AML-193 (cell line): ENCODE measurements at places on chromosomes 3 and 15.

GRCh38 chr3:104909198-104909597 is 457.5 kb upstream of the ALCAM start:
- no peak for DNase-seq

- DNase-seq, result no peak
Measured at GRCh38 chr3:55704521-55704920, 217.4 kb upstream of the WNT5A start.

GRCh38 chr3:136802481-136802996 is 16.4 kb upstream of the SLC35G2 start:
- DNase-seq, result no peak

GRCh38 chr3:171838218-171838720 is 4.9 kb upstream of the TMEM212 start:
- DNase-seq, result no peak

DNA sequence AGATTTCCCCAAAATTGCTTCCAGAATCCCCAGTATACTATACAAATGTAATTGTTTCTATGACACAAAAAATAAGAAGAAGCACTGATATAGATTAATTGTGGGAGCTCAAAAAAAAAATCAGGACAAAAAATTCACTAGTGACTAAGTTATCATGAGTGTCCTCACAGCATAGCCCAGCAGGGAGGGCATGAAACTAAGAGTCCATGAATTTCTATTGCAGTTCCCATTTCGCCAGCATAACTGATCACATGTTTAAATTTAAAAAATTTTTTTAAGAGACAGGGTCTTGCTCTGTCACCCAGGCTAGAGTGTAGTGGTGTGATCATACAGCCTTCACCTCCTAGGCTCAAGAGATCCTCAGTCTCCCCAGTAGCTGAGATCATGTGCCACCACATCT is 10.6 kb downstream of the NCEH1 start:
- DNase-seq, result no peak

- peak; percentile 53 for DNase-seq
Measured at GRCh38 chr15:80977627-80978036, 12.0 kb downstream of the MESD start.

DNA sequence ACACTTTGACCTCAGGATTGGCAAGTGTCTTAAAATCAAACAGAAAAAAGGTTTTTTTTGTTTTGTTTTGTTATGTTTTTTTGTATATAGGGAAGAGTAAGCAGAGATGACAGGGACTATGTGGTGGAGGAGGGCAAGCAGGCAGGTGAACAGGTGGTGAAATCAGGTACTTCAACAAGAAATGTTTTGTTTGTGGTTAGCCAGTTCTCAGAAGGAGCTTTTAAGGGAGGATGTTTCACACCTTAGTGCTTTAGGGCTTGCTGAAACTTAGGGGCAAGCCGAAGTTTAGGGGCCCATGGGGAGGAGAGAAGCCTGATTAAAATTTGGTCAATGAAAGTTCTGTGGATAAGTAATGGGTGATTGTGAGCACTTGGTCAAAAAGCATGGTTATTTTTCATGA is 370.7 kb upstream of the SLCO3A1 start:
- no peak for DNase-seq

DNA sequence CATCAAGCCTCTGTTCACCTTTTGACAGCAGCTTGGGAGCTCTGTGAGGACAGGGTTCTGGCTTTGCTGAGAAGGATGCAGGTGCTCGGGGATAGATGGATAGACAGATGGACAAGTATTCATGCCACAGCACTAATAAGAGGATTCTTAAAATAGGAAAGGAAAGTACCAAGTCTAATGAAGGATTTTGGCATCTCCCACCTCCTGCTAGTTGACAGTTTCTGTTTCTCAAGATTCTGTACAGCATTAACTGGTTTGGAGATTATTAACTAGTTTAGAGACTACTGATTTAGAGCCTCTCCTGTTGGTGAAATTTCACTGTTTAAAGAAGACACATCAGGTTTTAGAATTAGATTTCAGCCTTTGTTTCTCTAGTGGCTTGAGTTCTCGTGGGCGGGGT is 152.3 kb downstream of the CACNA1D start:
- DNase-seq, result no peak

- peak; percentile 58 for DNase-seq
Measured at GRCh38 chr3:87145553-87145952, 81.6 kb upstream of the CHMP2B start.

DNA sequence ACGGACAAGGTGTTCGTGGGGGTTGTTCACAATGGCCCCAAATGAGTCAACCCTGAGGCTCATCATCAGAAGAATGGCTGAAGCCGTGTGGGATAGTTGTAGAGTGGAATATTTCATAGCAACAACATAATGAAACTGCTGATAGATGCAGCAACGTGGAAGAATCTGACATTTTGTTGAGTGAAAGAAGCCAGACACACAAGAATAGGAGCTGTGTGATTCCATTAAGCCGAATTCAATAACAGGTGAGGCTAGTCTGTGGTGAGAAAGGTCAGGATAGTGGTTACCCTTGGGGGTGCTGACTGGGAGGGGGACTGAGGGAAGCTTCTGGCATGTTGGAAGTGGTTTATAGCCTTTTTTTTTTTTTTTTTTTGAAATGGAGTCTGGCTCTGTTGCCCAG is 144.0 kb downstream of the SMAD6 start:
- no peak for DNase-seq

DNA sequence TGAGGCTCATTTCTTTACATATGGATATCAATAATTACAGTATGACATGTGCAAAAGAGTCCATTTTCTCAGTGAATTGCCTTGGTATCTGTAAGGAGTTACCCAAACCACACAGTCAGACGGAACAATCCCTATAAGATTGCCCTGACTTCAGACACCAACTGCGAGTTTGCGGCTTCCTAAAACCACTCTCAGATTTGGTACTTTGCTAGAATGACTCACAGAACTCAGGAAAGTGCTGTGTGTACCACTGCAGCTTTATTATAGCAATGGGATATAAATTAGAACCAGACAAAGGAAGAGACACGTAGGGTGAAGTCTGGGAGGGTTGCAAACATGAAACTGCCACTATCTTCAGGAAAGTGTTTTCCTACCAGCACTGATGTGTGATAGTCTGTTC is 45.8 kb upstream of the ATP13A3 start:
- no peak for DNase-seq

DNA sequence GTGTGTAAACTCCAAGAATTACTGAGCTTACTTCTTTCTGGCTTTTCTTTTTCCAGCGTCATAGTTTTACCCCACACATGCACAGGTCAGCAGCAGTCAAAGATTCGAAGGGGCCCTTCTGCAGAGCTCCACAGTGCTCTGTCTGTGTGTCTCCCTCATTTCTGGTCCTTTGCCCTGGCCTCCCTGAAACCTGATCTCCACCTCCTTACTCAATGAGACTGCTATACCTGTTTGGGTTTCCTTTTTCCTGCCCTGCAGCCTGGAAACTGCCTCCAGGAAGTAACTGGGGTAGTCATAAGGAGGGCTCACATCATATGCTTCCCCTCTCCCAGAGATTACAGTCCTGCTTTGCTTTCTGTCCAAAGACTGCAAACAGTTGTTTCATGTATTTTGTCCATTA is 82.8 kb upstream of the TNIK start:
- DNase-seq, result no peak

DNA sequence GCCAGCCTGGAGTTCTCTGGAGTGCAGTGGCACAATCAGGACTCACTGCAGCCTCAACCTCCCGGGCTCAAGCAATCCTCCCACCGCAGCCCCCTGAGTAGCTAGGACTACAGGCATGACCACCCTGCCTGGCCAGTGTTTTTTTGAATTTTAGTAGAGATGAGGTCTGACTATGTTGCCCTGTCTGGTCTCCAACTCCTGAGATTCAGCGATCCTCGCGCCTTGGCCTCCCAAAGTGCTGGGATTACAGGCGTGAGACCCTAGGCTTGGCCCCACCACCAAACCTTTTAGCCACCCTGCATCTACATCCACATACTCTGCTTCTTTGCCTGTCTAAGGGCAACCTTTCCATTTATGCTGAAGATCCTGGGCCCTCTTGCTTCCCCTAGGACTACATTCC is 4.4 kb downstream of the NUSAP1 start:
- no peak for DNase-seq

GRCh38 chr3:112979244-112979832 is 4.4 kb upstream of the CD200R1 start:
- DNase-seq, result peak; percentile 84

- DNase-seq, result no peak
Measured at GRCh38 chr3:107668416-107668815, 145.7 kb downstream of the BBX start.

DNA sequence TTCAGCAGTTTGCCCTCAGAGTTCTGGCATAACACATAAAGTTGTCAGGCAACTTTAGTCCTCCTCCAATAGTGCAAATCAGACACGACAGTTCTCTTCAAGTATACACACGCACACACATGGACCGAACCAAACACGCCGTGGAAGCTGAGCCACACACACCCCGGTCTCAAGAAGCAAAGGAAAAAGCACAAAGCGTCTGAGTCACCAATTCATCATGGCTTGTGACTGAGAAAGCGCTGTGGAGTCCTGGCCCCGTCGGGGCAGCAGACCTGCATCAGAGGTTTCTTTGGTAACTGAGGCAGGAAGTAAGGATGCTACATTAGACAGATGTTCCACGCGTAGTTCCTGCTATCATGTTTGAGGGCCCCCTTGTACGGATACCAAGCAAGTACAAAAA is 85.7 kb downstream of the VGLL4 start:
- DNase-seq, result no peak

GRCh38 chr15:67175643-67176071 is 78.8 kb downstream of the AAGAB start:
- DNase-seq, result peak; percentile 86

GRCh38 chr3:62529230-62529629 is 155.9 kb upstream of the FEZF2 start:
- DNase-seq, result no peak

- no peak for DNase-seq
Measured at GRCh38 chr3:116350119-116350733, 95.1 kb downstream of the LSAMP start.

DNA sequence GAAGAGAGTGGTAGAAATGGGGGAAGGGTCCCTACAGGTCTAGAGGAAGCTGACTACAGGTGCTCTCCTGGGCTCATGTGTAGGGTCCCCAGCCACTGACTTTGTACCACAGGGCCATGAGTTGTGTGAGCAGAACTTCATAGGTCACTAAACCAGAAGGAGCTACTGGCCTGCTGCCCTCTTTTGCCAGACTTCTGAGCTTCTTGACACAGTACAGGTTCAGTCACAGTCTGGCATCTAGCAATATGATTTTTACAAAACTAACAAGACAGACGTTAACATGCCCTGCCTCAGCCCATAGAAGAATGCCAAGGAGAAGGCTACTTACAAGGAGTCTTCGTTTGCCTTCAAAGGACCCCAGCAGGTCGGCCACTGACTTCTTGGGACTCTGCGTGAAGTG is 3.2 kb downstream of the CCDC80 start:
- DNase-seq, result no peak

DNA sequence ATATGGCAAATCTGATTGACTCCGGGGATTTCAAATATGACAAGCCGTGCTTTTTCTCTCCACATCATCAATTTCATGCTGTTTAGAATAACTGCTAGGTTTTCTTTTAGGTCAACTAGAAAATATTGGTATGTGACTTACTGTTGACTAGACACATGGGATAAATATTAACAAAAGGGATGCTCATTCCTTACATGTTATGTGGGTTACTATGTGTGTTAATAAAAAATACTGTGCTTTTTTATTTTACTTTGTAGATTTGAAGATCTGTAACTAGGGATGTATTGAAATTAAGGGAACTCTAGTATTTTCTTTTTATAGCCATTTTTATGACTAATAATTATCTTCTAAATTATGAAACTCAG is 264.6 kb upstream of the COL8A1 start:
- DNase-seq, result no peak

DNA sequence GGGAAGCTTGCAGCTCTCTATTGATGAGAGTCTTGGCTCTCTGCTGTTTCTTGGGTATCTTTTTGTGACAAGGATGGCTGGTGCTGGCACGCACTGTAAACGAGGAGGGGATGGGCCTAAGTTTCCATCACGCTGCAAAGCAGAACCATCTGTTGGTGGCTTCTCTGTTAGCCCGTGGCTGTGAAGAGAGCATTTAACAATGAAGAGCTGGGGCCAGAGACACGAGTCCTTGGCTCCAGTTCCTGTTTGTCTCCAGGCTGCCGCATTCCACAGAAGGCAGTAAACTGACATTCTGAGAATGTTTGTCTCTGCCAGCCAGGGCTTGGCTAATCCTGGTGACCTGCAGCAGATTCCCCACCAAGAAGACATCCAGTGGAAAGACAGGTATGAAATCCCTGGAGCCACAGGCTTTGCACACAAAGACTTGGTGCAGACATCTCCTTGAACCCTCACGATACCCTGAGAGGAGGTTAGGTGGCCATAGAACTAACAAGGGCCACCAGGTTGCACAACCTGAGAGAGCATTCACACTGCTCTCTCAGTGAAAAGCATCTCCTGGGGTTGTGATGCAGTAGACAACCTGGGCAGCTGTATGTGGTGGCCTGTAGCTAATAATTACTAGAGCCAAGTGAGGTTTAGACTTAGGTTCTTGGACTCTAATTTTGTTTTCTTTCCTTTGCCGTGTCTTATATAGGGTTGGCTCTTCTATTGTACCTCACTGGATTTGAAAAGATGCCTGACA is 130.9 kb downstream of the ASB7 start:
- DNase-seq, result no peak

DNA sequence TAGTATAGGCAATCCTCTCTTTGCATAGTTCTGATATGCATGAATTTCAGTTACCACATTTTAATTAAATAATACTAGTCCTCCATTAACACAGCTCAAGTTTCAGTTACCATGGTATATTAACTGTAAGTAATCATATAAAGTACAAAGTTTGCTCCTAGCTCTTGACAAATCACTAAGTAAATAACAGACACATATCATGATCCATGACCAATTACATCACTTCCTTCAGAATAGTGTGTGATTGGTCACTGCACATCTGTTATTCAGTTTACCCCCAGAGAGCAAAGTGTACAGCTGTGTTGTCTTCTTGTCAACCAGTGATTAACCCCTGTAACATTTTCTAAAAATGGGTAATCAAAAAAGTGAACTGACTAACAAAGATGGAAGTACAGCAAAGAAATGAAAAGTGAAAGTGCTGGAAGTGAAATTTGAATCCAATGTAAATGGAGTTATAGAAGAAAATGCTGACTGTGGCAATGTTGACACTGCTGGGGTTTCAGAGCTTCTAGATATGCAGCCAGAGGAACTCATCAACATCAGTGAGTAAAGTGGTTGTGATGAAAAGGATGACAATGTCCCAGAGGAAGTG is 30.2 kb upstream of the LEKR1 start:
- no peak for DNase-seq

- DNase-seq, result no peak
Measured at GRCh38 chr3:110811050-110811449, 260.6 kb upstream of the NECTIN3 start.

GRCh38 chr15:63974021-63974420 is 72.3 kb downstream of the DAPK2 start:
- no peak for DNase-seq
